Stomach (tissue), 19 donors: ENCODE measurements at places on chromosomes 6 and 20. TPM values are rescaled to one million over a fixed set of nuclear protein-coding genes. Genes with fewer than 3 reads are reported as not detected.

- DNase-seq: no peak
- no peak overlapping the region for H3K27ac ChIP-seq
These were observed 29.4 kb downstream of the PSMG4 start for GRCh38 chr6:3287976-3288707.

The RUNX2 gene
- 10.5 TPM for total RNA-seq

The METTL24 gene
- 25.8 TPM for total RNA-seq

GRCh38 chr20:45283551-45284057 is 23.0 kb upstream of the RBPJL start:
- no peak overlapping the region for H3K27ac ChIP-seq
- no peaks in the 10 kb centered on the region for H3K36me3 ChIP-seq
- no peak overlapping the region for H3K4me3 ChIP-seq
- no peaks in the 10 kb centered on the region for H3K4me1 ChIP-seq
- no peak for DNase-seq

- no peak overlapping the region for H3K27ac ChIP-seq
- no peaks in the 10 kb centered on the region for H3K4me1 ChIP-seq
These were observed 207.2 kb downstream of the PHACTR1 start for GRCh38 chr6:12923644-12924235.

DNA sequence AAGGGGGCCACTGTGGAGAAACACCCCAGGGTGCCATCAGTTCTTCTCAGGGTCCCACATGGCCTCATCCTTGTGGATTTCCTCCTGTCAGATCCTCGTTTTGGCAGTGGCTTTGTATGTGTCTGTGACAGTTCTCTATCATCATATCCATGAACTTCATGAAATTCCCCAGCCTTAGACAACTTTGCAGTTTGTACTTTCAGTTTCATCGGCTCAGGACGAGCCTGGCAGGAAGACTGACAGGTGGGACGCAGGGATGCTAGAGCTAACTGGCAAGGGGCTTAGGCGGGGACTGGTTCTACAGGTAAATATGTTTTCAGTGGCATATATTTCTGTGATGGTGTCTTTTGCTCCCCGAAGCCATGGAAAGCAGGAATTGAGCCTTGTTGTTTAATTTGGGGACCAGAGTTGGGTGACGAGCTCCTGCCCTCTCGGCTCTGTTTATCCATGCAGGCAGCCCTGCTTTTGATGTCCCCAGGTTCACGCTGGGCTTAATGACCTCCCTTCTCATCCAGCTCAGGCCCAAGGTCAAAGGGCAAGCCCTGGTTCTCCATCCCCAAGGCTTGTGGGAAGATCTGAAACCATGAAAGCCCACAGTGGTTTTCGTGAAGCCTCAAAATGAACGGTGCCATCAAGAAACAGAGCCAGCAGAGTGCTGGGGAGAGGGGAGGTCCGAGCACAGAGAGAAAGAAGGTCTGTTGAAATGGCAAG is 11.2 kb downstream of the SDCBP2 start:
- H3K36me3 ChIP-seq: peaks cover 19% of the 10 kb centered on the region
- H3K4me1 ChIP-seq: peaks cover 22% of the 10 kb centered on the region
- H3K27ac ChIP-seq: no peak overlapping the region
- no peak overlapping the region for H3K4me3 ChIP-seq
- no peaks in the 10 kb centered on the region for H3K27me3 ChIP-seq
